ENCODE measurements at places on chromosomes 7 and 10.

DNA sequence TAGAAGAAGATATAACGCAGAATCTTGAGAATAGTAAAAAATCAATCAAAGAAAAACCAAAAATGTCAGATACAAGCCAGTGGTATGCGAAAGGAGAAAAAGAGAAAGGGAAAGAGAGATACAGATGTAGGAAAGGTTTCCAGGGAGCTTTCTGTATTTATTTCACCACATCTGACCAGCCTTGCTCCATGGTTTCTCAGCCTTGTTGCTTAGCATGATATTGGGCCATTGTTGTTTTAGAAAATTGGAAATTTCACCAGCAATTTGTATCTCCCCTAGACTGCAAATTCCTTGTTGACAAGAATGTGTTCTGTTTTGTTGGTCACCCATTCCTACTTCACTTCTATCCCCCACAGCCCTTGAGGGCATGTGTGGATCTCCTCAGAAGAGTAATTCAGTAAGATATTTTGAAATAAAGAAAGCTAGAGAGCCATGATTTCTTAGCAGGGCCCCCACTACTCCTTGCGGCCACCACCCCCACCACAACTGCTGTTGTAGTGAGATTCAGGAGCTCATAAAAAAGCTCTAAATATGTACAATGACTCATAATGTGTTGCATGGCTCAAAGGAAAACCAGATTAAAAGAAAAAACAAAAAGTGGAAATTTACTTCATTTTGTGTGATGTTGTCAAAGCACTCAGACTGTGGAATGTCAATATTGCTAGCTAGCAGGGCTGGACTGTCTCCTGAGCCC is 138.7 kb downstream of the CHRM2 start:
- no peak for DNase-seq

GRCh38 chr7:113805976-113806375 is 112.8 kb downstream of the PPP1R3A start:
- no peak for DNase-seq

GRCh38 chr7:25831831-25832411 is 320.1 kb upstream of the NFE2L3 start:
- no peak for DNase-seq

GRCh38 chr7:73900286-73900685 is 39.3 kb downstream of the TMEM270 start:
- no peak for DNase-seq

- DNase-seq: no peak
Measured at GRCh38 chr7:96314402-96315124, 7.3 kb downstream of the SLC25A13 start.

GRCh38 chr10:86327954-86328725 is 38.5 kb downstream of the GRID1 start:
- DNase-seq: no peak
